ENCODE measurements at places on chromosomes 1 and 21.

DNA sequence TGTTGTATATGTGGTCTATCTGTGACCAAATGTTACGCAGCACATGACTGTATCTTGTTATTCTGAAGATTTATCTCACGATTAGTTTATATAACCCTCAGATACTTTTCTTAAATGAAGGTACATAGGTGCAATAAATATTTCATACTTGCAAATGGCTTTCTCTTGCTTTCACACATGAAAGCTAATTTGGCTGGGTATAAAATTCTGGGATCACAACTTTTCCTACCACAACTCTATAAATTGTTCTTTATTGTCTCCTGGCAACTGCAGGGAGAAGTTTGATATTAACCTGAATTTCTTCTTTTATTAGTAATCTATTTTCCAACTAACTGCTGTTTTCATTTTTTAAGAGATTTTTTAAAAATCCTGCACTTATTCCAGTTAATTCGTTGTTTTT is 58.9 kb downstream of the KCNK2 start:
- DNase-seq, result no peak

DNA sequence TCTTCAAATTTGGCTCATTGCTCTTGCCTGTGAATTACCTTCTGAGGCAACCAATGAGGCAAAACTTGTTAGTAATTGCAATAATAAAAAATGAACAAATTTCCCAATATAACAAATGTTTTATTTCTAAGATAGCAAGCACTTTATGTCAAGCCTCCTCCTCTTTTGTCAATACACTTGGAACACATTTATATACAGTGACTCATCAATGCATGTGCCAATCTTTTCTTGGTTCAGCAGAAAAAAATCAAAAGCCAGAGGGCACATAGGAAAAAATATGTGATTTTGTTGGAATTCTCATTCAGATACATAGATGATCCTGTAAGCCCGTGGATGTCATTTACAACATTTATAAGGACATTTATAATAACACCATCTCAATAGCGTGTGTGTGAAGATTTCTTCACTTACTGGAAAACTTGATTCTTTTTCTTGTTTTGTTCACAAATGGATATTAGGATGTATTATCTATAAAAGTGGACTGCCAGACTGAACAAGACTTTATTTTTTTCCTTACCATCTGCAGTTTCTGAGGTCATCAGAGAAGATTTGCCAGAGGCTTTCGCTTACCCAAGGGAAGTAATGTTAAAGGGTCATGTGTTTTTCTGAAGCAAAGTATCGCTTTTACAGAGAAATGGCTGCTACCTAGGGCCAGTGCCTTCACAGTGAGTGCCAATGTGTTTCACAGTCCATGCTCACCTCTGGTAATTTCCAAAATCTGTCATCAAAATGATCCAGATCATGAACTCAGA is 645.7 kb upstream of the PTBP2 start:
- no peak for DNase-seq

GRCh38 chr1:98388441-98388840 is 273.1 kb upstream of the SNX7 start:
- DNase-seq, result peak; percentile 57

DNA sequence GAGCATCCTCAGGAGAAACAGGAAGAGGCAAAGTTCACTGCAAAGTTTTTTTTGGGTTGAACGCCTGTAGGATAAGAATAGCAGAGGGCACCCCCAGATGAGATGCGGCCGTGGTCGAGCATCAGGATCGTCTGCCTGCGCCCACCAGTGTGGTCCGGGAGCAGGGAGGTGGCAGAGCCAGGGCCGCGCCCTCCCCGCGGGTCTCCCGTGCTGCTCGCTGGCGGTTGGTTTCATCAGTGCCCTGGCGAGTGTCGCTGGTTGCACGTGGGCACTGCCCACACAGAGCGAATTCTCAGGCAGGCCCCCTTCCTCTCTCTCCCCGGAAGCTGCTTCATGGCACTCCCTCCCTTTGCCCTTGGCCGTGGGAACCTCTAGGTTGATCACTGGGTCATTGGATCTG is 120.0 kb downstream of the PCBP3 start:
- no peak for DNase-seq

DNA sequence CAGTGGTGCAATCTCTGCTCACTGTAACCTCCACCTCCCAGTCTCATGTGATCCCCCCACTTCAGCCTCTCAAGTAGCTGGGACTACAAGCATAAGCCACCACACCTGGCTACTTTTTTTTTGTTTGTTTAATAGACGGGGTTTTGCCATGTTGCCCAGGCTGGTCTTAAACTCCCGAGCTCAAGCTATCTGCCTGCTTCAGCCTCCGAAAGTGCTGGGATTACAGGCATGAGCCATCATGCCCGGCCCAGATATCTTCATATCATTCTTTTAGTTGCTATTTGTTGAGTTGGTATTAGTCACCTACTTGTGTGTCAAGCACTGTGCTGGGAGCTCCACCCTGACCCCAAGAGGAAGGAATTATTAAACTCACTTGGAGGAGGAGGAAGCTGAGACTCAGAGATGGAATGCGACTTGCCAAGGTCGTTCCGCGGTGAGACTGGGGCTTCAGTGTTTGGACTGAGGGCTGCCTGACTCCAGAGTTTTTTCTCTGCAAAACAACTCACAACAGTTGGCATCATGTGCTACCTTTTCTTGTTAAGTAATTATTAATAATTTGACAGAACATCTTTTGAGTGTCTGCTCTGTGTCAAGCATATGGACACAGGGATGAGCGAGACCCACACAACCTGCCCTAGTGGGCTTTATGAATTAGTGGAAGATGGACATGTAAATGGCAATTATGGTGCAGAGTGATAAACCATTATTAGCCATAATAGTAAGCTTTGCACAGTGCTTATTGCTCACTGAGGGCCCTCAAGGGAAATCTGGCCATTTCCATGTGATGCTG is 132.0 kb downstream of the FOXD2 start:
- DNase-seq, result peak; percentile 23

Data from suppressor macrophage treated with lipopolysaccharide for 1 hour (primary cell).